Spinal cord (tissue), 10 donors: ENCODE measurements at places on chromosomes 5 and 9. TPM values are rescaled to one million over a fixed set of nuclear protein-coding genes. Genes with fewer than 3 reads are reported as not detected.

GRCh38 chr9:69785757-69786156 lies 25.9 kb upstream of the PTAR1 start:
- H3K36me3 ChIP-seq = no peaks in the 10 kb centered on the region
- no peaks in the 10 kb centered on the region for H3K27me3 ChIP-seq
- no peak overlapping the region for H3K4me3 ChIP-seq

DNA sequence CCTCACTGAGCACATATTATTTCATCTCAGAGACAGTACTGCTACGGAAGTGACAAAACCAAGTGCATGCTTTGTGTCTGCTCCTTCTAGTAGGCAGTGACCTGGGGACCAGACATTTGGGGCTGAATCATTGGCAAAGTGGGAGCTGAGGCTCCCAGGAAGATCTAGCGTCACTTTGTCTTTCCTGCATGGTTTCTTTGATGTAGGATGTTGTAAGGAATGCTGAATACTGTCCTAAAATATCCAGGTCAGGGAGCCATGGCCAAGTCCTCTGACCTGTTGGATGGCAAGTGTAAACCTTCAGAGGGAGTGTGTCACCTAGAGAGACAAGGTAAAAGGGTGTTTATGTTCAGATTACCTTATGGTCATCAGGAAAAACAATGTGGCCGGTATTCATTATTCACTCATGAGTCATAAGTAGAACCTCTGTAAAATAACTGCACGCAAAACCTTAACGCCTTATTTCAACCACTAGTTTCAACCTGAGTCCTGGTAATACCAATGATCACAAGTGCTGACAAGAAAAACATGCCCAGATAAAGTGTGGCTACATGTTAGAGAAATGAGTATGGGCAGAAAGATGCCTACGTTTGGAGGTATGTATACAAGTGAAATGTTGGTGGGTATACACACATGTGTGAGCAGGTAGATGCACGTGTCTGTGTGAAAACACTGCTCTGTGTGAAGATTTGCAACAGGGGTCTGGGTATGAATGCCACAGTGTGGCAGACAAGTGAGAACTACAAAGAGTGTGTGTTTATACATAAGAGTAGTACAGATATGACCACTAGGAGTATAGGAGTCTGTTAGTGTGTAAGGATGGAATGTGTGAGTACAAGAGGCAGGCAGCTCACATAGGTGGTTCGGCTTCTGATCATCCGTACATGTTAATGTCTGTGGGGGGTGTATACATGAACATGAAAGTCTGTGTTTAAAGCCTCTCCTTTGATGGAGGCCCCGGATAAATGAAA lies 263.9 kb downstream of the SPOCK1 start:
- no peak overlapping the region for H3K4me3 ChIP-seq
- H3K4me1 ChIP-seq = no peaks in the 10 kb centered on the region
- no peak overlapping the region for H3K27ac ChIP-seq
- no peaks in the 10 kb centered on the region for H3K27me3 ChIP-seq

DNA sequence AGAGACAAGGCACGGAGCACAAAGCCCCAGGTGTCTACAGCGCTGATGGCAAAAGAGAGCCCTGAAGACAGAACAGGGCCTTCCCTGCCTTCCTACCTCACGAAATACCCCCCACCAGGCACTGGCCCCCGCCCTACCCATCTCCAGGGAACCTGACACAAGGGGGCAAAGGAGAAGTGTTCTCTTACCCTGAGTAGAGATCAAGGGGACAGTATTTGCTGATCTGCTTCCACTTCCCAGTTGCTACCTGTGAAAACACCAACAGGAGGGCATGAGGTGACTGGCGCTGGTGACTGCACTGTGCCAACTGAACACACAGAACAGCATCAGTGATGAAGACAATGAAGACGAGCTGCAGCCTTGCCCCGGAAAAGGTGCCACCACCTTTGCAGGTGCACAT lies 27.4 kb downstream of the IPPK start:
- H3K36me3 ChIP-seq = peaks cover 64% of the 10 kb centered on the region
- no peak overlapping the region for H3K27ac ChIP-seq
- DNase-seq = no peak
- H3K4me3 ChIP-seq = no peak overlapping the region
- H3K27me3 ChIP-seq = no peaks in the 10 kb centered on the region

GRCh38 chr5:98570010-98570409 lies 203.5 kb upstream of the RGMB start:
- no peaks in the 10 kb centered on the region for H3K27me3 ChIP-seq
- no peak for DNase-seq
- H3K4me3 ChIP-seq = no peak overlapping the region

GRCh38 chr9:21326526-21327139 lies 8.6 kb downstream of the KLHL9 start:
- H3K4me3 ChIP-seq = no peak overlapping the region
- H3K27me3 ChIP-seq = no peaks in the 10 kb centered on the region
- no peaks in the 10 kb centered on the region for H3K4me1 ChIP-seq

The SV2C gene
- total RNA-seq = 16.2 TPM

DNA sequence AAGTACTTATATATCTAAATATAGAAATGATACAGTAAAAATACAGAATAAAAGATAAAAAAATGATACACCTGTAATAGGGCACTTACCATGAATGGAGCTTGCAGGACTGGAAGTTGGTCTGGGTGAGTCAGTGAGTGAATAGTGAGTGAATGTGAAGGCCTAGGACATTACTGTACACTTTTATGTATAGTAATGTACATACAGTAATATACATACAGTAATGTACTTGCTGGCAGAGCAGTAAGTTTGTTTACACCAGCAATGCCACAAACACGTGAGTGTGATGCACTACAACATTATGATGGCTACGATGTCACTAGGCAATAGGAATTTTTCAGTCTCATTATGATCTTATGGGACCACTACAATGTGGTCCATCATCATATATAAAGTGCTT lies 34.2 kb downstream of the SUSD1 start:
- peaks cover 8% of the 10 kb centered on the region for H3K36me3 ChIP-seq
- no peak overlapping the region for H3K4me3 ChIP-seq
- no peaks in the 10 kb centered on the region for H3K4me1 ChIP-seq
- no peak overlapping the region for H3K27ac ChIP-seq
- H3K27me3 ChIP-seq = no peaks in the 10 kb centered on the region

DNA sequence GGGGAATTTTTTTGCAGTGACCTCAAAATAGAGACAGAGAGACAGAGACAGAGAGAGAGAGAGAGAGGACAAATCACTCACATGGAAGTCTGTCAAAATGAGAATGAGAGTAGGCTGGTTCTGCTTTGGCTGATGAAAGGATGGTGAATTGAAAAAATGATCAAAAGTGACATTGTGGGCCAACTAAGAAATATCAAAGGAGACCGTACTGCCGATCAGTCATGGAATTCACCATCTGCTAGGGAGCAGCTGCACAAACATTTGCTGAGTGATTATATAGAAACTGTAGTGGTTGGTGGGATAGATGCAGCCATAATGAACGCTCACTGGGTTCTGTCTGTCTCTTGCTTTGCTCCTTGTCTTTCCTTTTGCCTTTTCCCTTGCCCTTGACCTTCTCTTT lies 476.6 kb upstream of the SGCD start:
- no peak overlapping the region for H3K27ac ChIP-seq
- no peaks in the 10 kb centered on the region for H3K27me3 ChIP-seq

GRCh38 chr5:76710991-76711390 lies 4.9 kb upstream of the F2R start:
- H3K4me3 ChIP-seq = no peak overlapping the region
- H3K36me3 ChIP-seq = no peaks in the 10 kb centered on the region
- H3K27ac ChIP-seq = no peak overlapping the region
- H3K27me3 ChIP-seq = peaks cover 14% of the 10 kb centered on the region

DNA sequence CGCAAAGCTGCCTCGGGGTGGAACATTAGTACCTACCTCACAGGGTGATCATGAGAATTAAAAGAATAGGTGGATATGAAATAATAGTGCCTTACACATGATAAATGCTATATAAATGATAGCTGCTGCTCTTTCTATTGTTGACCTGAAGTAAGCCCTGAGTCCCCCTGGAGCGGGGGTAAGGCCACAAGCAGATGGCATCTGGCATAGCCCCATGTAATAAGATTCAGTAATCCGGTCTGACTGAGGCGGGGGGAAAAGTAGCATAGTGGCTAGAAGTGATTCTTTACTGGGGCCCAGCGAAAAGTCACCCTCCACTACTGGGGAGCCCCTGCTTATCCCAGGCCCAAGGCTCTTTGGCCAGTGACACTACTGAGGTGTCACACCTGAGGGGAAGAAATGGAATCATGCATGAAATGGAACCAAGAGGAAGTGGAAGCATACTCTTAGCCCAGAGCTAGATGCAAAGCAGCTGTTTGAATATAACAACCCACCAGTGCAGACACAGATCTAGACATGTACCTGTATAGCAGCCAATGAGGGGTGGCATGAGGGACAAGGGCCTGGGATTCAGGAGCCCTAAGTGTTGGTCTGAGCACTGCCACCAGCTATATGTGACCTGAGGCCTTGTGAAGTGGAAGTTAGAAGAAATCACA lies 16.1 kb upstream of the FGFR4 start:
- no peak overlapping the region for H3K27ac ChIP-seq
- H3K27me3 ChIP-seq = no peaks in the 10 kb centered on the region
- peaks cover 7% of the 10 kb centered on the region for H3K4me1 ChIP-seq
- no peak for DNase-seq
- no peak overlapping the region for H3K4me3 ChIP-seq
- H3K36me3 ChIP-seq = peaks cover 25% of the 10 kb centered on the region

DNA sequence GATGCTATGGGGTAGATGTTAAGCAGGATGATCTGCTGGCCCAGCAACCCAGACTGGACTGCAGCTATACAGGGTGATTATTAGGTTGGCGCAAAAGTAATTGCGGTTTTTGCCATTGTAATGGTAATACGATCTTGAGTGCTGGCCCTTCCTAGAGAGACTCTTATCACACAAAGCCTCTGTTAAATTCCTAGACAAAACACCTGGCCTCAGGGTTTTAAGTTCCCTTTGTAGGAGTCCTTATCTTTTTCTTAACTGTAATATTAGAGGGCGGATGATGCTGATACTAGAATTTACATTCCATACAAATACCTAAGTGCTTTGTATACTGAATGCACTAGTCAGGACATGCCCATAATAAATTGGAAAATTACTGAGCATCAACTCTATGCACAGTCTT lies 222.2 kb downstream of the NDUFS4 start:
- no peak overlapping the region for H3K27ac ChIP-seq
- H3K4me1 ChIP-seq = no peaks in the 10 kb centered on the region
- H3K4me3 ChIP-seq = no peak overlapping the region
- no peaks in the 10 kb centered on the region for H3K36me3 ChIP-seq
- no peak for DNase-seq

DNA sequence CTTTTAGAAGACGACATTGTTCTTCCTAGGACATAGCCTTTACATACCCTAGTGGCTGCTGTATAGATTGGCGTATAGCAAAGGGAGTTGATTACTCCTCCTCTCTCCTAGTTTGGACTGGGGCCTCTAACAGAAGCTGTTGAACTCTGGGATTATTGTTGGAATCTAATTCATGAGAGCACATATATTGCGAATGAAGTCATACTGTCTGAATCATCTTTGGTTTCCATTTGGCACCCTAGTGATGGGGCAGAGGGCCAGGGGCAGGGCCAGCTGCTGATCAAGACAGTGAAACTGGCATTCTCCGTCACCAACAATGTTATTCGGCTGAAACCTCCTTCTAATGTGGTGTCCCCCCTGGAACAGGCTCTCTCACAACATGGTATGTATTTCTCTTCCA lies 40.3 kb downstream of the NUP188 start:
- H3K4me1 ChIP-seq = no peaks in the 10 kb centered on the region
- H3K27ac ChIP-seq = no peak overlapping the region
- H3K27me3 ChIP-seq = no peaks in the 10 kb centered on the region
- no peak for DNase-seq

- no peak for DNase-seq
- no peaks in the 10 kb centered on the region for H3K4me1 ChIP-seq
- no peaks in the 10 kb centered on the region for H3K27me3 ChIP-seq
- H3K4me3 ChIP-seq = no peak overlapping the region
- no peaks in the 10 kb centered on the region for H3K36me3 ChIP-seq
Measured at GRCh38 chr5:126031989-126032716, 391.1 kb upstream of the GRAMD2B start.
